ENCODE measurements at places on chromosomes 12 and 14.

DNA sequence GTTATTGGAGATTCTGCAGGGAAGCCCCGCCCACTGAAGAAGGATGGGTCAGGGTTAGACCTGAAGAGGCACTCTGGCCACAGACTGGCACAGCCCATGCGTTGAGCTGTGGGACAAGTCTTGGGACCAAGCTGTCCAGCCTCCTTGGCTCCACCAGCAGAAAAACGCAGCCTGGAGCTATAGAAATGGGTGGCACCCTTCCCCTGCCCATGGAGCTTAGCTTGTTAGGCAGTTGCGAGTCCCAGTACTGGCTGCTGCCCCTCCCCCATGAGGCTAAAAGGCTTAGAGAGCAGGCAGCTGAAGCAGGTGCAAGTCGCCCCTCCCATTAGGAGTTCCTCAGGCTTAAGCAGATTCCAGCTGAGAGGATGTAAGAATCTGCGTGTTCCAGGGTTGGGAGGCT, 1124.0 kb upstream of the TMEM132C start:
- DNase-seq = no peak

GRCh38 chr12:4270831-4271716, 2.5 kb upstream of the CCND2 start:
- DNase-seq = no peak

- no peak for DNase-seq
Measured at GRCh38 chr12:107241411-107241810, 148.1 kb upstream of the CRY1 start.

GRCh38 chr12:69929125-69929524, 104.1 kb downstream of the MYRFL start:
- DNase-seq = no peak

DNA sequence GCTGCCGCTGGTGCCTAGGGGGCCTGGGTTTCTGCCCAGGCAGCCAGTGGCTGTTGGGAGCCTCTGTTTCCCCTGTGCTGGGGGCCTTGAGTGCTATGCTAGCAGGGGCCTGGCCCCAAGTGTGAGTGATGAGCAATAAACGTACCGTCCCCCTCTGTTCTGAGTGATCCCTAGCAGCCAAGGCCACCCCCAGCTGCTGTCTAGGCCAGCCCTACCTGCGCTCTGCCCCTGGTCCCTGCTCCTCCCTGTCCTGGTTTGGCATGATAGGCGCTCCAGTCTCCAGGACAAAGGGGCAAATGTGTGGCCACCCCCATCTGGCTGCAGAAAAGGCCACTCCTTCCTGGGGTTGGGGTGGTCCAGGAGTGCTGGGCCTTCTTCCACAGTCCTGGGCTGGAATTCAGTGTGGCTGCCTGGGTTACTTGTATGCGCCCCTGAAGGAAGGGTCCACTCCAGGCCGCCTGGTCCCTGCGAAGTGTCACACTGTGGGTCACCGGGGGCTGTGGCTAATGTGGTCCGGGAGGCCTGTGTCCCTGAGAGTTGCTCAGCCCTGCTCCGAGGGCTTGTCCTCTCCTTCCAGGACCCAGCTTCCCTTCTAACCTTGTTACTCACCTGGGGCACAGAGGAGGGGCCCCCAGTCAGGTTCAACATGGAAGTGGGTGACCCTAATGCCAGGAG, 7.0 kb downstream of the TRMT61A start:
- no peak for DNase-seq

DNA sequence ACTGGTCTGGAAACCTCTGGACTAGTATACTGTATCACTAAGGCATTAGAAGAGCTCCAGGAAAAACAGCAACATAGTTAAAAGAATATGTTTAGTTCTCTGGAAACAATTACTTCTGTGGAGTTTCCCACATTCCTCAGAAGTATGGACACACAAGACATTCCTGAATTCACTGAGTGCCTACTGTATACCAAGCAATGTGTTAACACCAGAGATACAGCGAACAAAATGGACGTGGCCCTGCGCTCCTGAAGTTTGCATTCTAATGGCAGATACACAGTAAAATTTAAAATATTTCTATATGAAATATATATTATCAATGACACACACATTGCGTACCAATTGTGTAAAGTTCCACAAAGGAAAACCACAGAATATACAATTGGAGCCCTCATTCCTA, 1.1 kb downstream of the ANGEL1 start:
- DNase-seq = no peak

GRCh38 chr12:94872971-94873733, 130.3 kb downstream of the NDUFA12 start:
- DNase-seq = no peak

GRCh38 chr12:77392467-77393088, 327.2 kb upstream of the E2F7 start:
- no peak for DNase-seq

GRCh38 chr12:98439981-98440581, 75.3 kb upstream of the TMPO start:
- DNase-seq = peak; percentile 77

DNA sequence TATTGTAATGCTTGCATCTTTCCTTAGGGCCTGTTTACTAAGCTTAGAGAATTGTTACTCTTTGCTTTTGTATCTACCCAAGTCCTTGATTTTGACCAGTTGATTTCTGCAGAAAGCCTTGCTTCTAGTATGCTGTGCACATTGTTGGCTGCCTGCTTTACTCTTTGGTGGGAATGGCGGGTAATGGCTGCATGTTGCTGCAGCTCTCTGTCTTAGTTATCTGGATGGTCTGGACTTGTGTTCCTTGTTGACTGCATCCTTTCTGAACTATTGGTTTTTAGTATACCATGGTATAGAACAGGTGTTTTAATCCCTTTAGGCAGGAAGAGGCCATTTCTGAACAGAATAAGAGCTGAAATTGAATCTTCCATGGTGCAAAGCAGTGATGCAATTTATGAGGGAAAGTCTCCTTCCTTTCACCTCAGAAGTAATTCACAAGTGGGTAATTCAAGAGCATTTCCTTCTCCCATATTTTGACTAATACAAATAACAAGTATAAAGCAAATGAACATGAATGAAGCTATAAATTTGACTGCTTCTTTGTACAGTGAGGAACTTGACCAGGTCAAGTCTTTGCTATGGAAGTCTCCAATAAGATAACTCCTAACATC, 466.4 kb downstream of the NPAS3 start:
- DNase-seq = no peak

- peak; percentile 7 for DNase-seq
Measured at GRCh38 chr14:85308531-85309300, 221.2 kb upstream of the FLRT2 start.

DNA sequence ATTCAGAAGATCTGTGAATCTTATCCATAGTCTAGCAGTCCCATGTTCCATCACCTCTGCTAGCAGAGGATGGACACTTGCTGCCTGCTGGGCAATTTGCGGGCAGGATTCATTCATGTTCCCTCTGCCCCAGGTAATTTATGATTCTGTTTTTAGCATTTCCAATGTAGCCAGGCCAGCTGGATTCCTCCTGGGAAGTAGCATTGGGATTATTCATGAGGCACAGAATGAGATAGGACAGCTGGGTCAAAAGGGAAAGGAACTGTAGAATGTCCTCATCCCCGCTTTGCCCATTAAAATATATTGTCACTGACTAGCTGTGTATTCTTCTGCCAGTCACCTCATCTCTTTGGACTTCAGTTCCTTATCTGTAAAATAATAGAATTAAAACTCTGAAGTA, 68.7 kb downstream of the SLC35F4 start:
- DNase-seq = no peak

DNA sequence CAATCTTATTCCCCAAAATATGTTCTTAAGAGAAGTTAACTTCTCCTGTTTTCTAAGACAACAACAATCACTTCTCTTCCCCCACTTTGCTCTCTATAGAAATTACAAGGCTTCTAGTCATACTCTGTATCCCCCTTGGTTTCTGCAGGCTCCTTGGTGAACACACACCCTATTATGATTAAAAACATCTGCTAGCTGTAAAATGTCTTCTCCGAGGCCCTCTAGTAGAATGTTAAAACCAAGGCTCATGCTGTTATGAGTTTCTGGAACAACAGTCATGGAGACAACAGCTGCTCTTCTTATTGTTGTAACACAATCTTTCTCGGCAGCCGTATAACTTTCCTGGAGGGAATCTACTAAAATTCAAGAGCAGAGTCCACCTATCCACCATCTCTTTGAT, 397.5 kb upstream of the CCDC196 start:
- no peak for DNase-seq

GRCh38 chr14:54629635-54630360, 62.9 kb downstream of the SAMD4A start:
- peak; percentile 69 for DNase-seq

DNA sequence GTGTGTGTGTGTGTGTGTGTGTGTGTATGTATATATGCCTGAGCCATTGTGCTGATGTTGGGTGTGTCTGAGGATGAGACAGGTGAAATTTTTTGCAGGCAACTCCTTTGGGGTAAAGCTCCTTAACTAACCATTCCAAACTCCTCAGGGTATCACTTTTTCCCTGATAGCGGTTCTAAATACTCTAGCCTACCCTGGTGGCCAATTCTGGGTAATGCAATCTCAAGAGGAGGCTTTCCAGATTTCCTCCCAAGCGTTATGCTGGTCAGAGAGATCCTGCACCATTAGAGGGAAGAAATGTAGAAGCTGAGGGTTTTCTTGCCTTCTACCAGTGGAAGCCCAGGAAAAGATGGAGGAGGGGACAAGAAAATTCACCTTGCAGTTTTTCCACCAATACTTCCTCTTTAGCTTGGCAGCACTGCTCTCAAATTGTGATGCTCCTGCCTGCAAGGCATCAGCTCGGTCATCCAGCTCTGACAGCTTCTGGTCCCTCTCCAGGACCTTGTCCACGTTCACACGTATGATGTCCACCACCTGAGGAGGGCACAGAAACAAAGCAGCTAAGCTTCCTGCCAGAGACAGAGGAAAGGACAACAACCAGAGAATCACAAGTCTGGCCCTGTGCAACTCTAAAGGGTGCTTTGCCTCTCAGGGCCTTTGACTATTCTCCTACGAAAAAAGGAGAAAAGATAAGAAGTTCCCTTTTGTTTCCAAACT, 4.9 kb downstream of the VAMP1 start:
- peak; percentile 83 for DNase-seq

GRCh38 chr12:47686645-47687240, 19.1 kb downstream of the RPAP3 start:
- DNase-seq = peak; percentile 69

- DNase-seq = peak; percentile 25
Measured at GRCh38 chr12:120763250-120763649, 37.6 kb downstream of the ACADS start.

- peak; percentile 51 for DNase-seq
Measured at GRCh38 chr14:68084256-68084655, 264.7 kb downstream of the RAD51B start.

DNA sequence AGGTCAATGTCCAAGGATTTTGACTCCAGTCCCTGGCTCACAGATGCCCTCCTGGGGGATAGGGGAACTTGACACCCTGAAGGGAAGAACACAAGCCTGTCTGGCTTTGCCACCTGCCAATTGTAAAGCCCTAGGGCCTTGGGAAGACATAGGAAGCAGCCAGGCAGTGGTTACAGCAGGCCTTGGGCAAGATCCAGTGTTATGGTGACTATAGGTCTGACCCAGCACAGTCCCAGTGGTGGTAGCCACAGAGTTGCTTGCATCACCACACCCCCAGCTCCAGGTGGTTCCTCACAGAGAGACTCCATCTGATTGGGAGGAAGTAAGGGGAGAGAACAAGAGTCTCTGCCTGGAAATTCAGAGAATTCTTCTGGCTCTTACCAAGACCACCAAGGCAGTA, 24.2 kb downstream of the OR6C68 start:
- DNase-seq = no peak

GRCh38 chr14:99475179-99475578, 5.5 kb downstream of the SETD3 start:
- peak; percentile 67 for DNase-seq

DNA sequence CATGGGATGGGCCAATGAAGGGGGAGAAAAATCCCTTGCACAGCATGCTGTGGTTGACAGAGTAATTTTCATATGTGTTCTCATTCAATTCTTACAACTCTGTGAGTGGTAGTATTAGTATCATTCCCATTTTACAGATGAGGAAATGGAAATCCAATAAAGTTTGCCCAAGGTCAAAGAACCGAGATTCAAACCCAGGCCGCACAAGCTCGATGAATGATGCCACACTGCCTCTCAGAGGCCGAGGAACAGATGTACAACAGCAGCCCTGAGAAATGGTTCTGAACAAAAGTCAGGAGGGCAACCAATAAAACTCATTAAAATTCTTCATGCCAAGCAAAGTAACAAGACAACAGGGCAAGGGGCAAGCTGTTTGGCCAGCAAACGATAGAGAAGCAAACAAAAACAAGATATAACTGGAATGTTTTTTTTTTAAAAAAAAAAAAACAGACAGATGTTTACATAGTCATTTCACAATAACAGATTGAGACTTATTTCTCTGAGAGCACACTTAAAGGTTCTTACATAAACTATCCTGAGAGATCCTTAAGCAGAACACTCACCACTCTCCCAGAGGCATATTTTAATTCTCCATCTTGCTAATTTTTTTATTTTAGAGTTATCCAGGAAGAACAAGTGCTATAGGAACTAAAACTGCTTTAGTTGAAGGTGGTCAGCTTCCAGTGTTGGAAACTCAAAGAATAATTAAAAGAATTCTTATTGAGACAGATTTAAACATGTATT, 85.8 kb downstream of the EXOC5 start:
- peak; percentile 67 for DNase-seq

- no peak for DNase-seq
Measured at GRCh38 chr12:111283521-111283920, 85.4 kb downstream of the PHETA1 start.

DNA sequence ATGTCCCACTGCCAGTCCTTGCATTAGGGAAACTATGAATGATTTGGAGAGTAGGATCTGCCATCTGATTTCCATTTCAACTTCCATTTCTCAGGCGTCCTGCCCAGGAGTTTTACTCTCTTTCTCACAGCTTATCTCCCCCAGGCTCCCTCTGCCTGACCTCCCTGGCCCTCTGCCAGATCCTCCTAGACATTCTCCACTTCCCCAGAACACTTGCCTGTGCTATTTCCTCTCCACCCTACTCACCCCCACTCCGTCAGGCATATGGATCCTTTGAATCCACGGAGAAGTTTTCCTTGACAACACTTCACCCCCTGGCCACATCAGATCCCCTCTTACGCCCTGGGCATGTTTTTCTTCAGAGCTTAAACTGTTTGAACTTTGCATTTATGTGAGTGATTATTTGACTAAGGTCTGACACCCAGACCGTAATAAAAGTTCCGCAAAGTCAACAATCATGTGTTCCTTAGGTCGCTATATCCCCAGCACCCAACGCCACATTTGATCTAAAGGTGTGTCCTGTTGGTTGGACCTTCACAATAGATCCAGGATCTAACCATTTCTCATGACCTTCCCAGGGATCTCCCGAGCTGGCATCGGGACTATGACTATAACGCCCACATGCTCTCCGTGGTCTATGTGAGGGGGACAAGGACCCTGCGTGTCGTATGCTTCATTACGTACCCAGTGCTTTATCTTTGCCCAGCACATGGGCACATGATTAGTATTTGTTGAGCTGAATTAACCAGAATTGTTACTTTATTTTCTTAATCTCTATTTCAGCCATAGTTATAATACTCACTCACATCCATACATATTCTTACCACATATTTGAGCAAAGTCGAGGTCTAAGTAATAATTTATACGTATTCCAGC, 255.8 kb upstream of the FOXN3 start:
- DNase-seq = no peak

Data from SK-MEL-5 (cell line).